ENCODE measurements at places on chromosomes 5 and 9. TPM values are rescaled to one million over a fixed set of nuclear protein-coding genes. Genes with fewer than 3 reads are reported as not detected.
A peak's percentile ranks its signal among the peaks of the same experiment; 100 is the strongest.

GRCh38 chr5:139660105-139660922 lies 12.2 kb downstream of the CXXC5 start:
- H3K4me3 ChIP-seq: peak overlapping the region; percentile 29
- no peaks in the 10 kb centered on the region for H3K36me3 ChIP-seq
- H3K27me3 ChIP-seq: no peaks in the 10 kb centered on the region
- DNase-seq: peak; percentile 92
- H3K4me1 ChIP-seq: peaks cover 76% of the 10 kb centered on the region
- H3K27ac ChIP-seq: peak overlapping the region; percentile 95

DNA sequence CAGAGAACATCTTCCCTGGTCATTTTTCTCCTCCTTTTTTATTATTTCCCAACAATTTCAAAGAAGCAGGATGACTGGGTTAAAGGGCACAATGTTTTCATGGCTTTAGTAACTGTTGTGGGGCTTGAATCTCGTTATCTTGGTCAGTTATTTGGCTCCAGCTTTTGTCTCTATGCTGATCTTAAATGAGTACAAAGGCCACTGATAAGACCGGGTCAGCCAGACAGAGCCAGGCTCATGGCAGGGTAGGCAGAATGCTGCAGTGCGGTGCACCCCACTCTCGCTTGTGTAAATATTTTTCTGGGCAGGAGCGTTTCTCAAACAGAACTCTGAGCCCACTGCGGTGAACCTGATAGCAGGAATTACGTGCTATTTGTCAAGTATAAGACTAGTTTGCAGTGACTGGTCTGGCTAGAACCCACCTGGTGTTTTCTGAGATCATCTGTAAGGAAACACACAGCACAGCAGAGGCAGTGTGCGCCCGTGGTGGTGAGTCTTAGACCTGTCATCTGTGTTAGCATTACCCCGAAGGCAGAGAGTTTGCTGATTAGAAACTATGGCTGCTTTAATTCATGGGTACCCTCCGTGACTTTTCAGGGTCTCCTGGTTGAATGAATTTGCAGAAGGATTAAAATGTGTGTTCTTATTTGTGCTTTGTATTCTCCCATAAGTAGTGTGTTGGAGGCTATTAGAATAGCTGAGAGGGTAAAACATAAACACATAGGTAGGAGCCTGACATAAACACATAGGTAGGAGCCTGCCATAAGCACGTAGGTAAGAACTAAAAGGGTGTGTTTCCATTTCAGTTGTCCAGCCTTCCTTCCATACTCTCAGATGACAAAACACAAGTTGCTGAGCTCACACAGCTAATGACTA lies 158.6 kb upstream of the DMRT1 start:
- DNase-seq: no peak
- H3K4me1 ChIP-seq: peaks cover 55% of the 10 kb centered on the region
- no peak overlapping the region for H3K4me3 ChIP-seq
- H3K27me3 ChIP-seq: no peaks in the 10 kb centered on the region
- H3K36me3 ChIP-seq: no peaks in the 10 kb centered on the region

- no peaks in the 10 kb centered on the region for H3K36me3 ChIP-seq
- H3K27me3 ChIP-seq: no peaks in the 10 kb centered on the region
- H3K4me3 ChIP-seq: no peak overlapping the region
- no peak overlapping the region for H3K27ac ChIP-seq
Measured at GRCh38 chr5:175035882-175036533, 311.6 kb downstream of the MSX2 start.

DNA sequence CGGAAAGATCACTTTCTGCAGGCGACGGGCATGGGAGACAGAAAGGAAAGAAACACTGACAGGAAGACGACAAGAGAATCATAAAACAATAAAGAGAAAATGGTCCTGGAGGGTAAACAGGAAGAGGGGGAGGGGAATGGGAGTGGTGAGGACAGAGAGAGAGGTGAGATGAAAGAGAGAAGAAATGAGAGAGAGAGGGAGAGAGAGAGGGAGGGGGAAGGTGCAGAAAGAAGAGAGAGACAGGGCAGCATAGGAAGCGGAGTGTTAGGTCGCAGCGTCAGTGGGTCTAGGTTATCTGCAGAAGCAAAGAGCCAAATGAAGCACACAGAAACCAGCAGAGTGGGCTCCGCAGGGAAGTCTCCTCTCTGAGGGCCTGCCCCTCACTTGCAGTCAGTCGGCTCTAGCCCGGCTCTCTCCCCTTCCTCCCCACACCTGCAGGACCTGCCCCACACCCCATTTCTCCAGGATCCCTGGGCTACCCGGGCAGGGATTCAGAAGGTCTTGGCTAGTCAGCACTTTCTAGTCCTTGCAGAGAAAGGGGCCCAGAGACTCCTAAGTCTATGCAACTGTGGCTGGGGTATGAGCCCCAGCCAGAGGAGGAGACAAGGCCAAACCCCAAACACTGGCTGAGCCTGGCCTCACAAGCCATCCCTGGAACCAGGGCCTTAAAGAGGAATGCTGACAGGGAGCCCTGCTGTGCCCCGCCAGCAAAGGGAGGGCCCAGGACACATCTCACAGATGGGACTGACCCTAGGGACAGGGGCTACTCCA lies 29.7 kb upstream of the MEIKIN start:
- H3K4me1 ChIP-seq: no peaks in the 10 kb centered on the region
- no peak for DNase-seq
- H3K4me3 ChIP-seq: no peak overlapping the region
- H3K27me3 ChIP-seq: no peaks in the 10 kb centered on the region
- no peaks in the 10 kb centered on the region for H3K36me3 ChIP-seq

Gene PCDHGC3
- total RNA-seq: 42.1 TPM

Gene PROB1
- total RNA-seq: 0.16 TPM

GRCh38 chr5:127925916-127926315 lies 157.7 kb upstream of the SLC12A2 start:
- DNase-seq: no peak
- no peaks in the 10 kb centered on the region for H3K4me1 ChIP-seq

DNA sequence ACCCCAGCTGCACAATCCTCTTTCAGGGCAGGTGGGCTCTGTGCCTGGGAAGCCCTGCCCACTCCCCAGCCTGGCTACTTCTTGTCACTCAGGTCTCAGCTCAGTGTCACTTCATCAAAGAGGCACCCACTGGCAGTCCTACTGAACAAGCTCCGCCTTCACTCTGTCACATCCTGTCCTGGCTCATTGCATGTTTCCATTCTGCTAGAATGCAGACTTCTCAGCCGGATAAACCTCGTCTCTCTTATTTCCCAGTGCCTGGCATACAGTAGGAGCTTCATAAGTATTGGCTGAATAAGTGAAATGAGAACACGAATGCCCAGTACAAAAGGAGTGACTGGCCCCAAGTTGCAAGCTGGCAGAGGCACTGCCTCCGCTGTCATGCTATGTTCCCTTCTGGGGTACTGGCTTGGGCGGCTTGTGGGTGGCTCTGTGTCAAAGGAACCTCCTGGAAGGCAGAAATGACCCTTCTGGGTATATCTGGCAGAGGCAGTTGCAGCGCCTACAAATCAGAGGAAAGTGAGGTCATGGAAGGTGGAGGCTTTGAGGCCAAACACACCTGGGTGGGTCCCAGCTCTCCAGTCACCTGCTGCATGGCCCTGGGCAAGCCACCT lies 98.3 kb upstream of the PHYKPL start:
- no peak overlapping the region for H3K27ac ChIP-seq
- DNase-seq: no peak
- H3K36me3 ChIP-seq: no peaks in the 10 kb centered on the region
- peaks cover 20% of the 10 kb centered on the region for H3K4me1 ChIP-seq

DNA sequence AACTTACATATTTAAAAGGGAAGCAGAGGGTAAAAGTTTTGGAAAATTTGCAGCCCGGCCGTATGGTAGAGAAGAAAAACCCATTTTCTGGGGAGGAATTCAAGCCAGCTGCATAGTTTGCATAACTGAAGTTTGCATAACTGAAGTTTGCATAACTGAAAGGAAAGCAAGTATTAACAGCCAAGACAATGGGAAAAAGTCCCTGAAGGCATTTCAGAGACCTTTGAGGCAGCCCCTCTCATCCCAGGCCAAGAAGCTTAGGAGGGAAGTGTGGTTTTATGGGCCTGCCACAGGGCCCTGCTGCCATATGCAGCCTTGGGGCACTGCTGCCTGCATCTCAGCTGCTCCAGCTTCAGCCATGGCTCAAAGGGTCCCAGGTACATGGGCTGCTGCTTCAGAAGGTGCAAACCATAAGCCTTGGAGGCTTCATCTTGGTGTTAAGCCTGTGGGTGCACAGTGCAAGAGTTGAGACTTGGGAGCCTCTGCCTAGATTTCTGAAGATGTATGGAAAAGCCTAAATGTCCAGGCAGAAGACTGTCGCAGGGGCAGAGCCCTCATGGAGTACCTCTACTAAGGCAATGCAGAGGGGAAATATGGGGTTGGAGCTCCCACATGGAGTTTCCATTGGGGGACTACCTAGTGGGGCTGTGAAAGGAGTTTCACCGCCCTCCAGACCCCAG lies 36.9 kb upstream of the CXCL14 start:
- no peaks in the 10 kb centered on the region for H3K36me3 ChIP-seq
- no peak for DNase-seq
- H3K4me3 ChIP-seq: no peak overlapping the region
- H3K27me3 ChIP-seq: no peaks in the 10 kb centered on the region
- H3K4me1 ChIP-seq: no peaks in the 10 kb centered on the region
- no peak overlapping the region for H3K27ac ChIP-seq

DNA sequence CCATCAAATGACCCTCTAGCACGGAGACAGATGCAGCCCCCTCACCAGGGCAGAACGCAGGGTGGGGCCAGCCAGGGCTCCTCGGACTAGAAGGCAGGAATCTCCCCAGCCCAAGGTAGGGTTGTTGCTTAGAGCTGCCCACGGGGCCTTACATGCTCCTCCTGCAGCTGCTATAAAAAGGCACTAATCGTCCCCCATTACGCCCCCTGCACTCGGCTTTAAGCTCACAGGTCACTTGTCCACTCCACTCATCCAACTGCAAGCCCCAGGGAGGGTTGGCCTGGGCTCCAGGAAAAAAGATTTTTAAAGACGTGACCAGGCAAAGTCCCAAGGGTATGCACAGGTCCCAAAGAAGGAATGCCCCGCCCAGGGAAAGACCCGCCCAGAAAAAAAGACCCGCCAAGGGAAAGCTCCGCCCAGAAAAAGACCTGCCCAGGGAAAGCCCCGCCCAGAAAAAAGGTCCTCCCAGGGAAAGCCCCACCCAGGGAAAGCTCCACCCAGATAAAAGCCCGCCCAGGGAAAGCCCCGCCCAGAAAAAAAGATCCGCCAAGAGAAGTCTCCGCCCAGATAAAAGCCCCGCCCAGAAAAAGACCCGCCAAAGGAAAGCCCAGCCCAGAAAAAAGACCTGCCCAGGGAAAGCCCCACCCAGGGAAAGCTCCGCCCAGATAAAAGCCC lies 11.1 kb downstream of the GRIN1 start:
- no peak overlapping the region for H3K4me3 ChIP-seq
- H3K4me1 ChIP-seq: no peaks in the 10 kb centered on the region
- H3K36me3 ChIP-seq: no peaks in the 10 kb centered on the region
- DNase-seq: no peak
- no peak overlapping the region for H3K27ac ChIP-seq

DNA sequence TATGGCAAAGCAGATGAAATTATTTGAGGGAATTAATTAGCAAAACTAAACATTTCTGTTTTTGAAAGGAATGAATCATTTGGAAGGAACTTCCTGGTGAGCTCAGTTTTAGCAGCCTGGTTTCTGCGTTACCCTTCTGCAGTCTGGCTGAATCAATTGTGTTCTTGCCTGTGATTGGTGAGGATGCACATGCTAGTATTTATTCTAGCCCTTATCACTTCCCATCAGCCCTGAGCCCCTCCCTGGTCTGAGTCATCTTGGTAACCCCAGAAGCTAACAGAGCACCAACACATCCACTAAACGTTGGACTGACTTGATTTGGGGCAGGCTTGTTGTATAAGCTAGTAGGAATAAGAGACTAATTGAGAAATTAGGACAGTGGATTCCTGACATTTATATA lies 6.6 kb downstream of the TJP2 start:
- peaks cover 28% of the 10 kb centered on the region for H3K4me1 ChIP-seq
- H3K4me3 ChIP-seq: no peak overlapping the region
- H3K27me3 ChIP-seq: no peaks in the 10 kb centered on the region
- H3K27ac ChIP-seq: no peak overlapping the region
- DNase-seq: no peak

DNA sequence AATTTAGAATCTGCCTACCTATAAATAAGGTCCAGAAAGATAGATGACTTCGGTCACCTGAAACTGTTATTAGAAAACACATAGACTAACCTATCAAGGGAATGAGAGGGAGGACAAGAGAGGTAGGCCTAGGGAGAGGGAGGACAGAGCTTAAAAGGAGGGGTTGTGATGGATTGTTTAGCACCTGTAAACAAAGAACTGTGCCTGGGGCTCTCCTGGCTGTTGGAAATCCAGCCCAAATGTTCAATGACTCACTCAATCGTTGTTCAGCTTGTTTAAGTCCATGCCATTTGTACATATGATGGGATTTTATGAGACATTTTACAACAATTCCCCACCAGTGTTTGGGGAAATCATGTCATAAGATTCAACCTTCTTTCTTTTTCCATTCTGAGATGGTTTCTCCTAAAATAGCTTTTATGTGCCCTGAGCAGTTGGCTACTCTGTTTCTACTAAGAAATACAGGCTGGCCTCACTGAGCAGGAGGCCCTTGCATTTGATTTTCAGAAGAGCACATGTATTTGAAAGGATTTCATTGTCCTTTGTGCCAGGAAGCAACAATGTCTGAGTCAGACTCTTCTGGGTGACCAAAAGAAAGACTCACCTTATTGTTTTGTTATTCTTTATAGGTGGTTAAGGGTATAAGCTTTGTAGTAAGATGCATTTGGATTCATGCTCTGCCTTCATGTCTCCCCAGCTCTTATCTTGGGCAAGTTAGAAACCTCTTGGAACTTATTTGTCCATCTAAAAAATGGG lies 48.2 kb upstream of the GPR151 start:
- no peaks in the 10 kb centered on the region for H3K36me3 ChIP-seq
- H3K27me3 ChIP-seq: no peaks in the 10 kb centered on the region
- H3K27ac ChIP-seq: no peak overlapping the region
- peaks cover 20% of the 10 kb centered on the region for H3K4me1 ChIP-seq

GRCh38 chr5:59555596-59555995 lies 337.9 kb downstream of the PDE4D start:
- no peaks in the 10 kb centered on the region for H3K27me3 ChIP-seq
- H3K27ac ChIP-seq: no peak overlapping the region
- no peaks in the 10 kb centered on the region for H3K4me1 ChIP-seq
- no peaks in the 10 kb centered on the region for H3K36me3 ChIP-seq
- no peak overlapping the region for H3K4me3 ChIP-seq
- no peak for DNase-seq

Gene QRFP
- not detected for total RNA-seq

- DNase-seq: no peak
- H3K27me3 ChIP-seq: no peaks in the 10 kb centered on the region
- H3K36me3 ChIP-seq: no peaks in the 10 kb centered on the region
- peaks cover 45% of the 10 kb centered on the region for H3K4me1 ChIP-seq
Measured at GRCh38 chr5:150651382-150651781, 9.7 kb upstream of the MYOZ3 start.

- H3K36me3 ChIP-seq: no peaks in the 10 kb centered on the region
- no peak overlapping the region for H3K4me3 ChIP-seq
- H3K27ac ChIP-seq: no peak overlapping the region
- no peak for DNase-seq
Measured at GRCh38 chr9:82558346-82558745, 504.6 kb downstream of the RASEF start.

DNA sequence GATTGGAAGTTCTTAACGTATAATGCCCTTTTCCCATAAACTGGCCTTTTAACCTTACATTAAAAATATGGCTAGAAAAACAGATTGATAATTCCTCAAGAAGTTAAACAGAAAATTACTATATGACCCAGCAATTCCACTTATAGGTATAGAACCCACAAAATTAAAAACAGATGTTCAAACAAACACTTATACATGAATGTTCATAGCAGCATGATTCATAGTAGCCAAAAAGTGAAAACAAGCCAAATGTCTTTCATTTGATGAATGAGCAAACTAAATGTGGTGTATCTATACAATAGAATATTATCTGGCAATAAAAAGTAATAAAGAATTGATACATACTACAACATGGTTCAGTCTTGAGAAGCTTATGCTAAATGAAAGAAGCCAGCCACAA lies 35.5 kb downstream of the POU5F2 start:
- H3K4me1 ChIP-seq: no peaks in the 10 kb centered on the region
- H3K36me3 ChIP-seq: no peaks in the 10 kb centered on the region
- no peak overlapping the region for H3K4me3 ChIP-seq
- no peak overlapping the region for H3K27ac ChIP-seq
